ENCODE measurements at places on chromosomes 6 and 20. TPM values are rescaled to one million over a fixed set of nuclear protein-coding genes. Genes with fewer than 3 reads are reported as not detected.

GRCh38 chr6:38064431-38064830 lies 244.9 kb downstream of the ZFAND3 start:
- DNase-seq: no peak

DNA sequence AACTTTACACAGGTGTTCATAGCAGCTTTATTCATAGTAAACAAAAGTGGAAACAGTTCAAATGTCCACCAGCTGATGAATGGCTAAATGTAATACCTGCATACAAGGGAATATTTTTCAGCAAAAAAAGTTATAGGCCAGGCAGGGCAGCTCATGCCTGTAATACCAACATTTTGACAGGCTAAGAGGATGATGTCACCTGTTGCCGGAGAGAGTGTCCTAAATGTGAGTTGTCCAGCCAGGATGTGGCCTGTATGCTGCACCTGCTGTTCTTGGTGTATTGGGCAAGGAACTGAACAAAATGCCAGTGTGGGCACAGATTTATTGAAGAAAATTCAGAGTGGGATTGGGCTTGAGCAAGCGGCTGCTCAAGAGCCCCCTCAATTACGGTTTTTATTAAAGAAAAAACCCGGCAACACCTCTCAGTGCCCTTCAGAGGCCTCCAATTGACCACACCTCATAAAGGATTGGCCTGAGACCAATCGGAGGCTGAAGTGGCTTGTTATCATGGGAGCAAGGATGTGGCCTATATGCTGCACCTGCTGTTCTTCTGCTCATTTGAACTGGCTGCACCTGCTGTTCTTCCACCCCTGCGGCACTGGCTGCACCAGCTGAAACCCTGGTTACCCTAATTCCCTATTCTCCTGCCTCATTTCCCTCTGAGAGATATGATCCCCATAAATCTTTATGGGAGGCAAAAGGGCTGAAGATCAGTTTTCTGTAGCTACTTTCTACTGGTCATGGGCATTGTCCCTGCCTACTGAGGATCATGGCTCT lies 164.3 kb upstream of the PROKR2 start:
- no peak for DNase-seq

- DNase-seq: no peak
Measured at GRCh38 chr6:31720196-31720770, 1.3 kb downstream of the LY6G6C start.

DNA sequence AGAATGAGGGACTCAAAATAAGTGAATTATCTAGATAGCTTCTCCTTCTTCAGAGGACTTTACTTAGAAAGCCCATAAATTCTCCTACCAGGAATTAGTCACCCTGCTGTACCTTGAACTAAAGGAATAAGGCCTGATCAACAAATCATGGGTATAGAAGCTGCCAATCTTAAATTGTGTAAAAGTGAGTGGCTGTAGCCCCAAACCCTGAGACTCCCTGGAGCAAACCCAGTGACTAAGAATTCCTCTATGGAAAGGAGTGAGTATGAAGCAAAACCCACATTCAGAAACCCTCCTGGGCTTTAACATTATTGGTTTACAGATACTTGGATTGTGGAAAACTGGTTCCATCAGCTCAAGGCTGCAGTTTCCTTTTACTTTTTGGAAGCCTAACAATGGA lies 285.8 kb upstream of the TBX18 start:
- no peak for DNase-seq

GRCh38 chr20:51660672-51661608 lies 107.2 kb downstream of the ATP9A start:
- peak; percentile 91 for DNase-seq

GRCh38 chr20:49306903-49307620 lies 29.2 kb upstream of the ZNFX1 start:
- peak; percentile 29 for DNase-seq

- no peak for DNase-seq
Measured at GRCh38 chr20:35599776-35600120, 15.9 kb upstream of the SPAG4 start.

- DNase-seq: no peak
Measured at GRCh38 chr20:40081653-40082052, 607.4 kb downstream of the MAFB start.

DNA sequence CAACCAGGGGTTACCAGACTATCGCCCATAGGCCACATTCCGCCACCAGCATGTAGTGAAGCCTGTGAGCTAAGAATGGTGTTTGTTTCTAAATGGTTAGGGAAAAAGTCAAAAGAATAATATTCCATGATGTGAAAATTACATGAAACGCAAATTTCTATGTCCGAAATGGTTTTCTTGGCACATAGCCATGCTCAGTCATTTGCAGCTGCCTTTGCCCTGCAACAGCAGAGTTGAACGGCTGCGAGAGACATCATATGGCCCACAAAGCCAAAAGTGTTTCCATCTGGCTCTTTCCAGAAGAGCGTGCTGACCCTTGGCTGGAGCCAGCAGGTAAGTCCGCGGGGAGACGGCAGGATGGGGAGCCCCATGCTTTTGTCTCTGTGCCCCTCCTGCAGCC lies 60.7 kb downstream of the FAM120B start:
- DNase-seq: no peak

- no peak for DNase-seq
Measured at GRCh38 chr20:6492271-6493055, 275.0 kb upstream of the BMP2 start.

GRCh38 chr6:143400258-143401067 lies 50.0 kb downstream of the ADAT2 start:
- DNase-seq: no peak

- no peak for DNase-seq
Measured at GRCh38 chr20:63099456-63100173, 92.9 kb upstream of the BHLHE23 start.

GRCh38 chr20:58638467-58639181 lies 12.5 kb upstream of the STX16 start:
- DNase-seq: no peak

GRCh38 chr6:99416892-99417767 lies 8.0 kb downstream of the PNISR start:
- no peak for DNase-seq

GRCh38 chr6:15434823-15435380 lies 189.0 kb downstream of the JARID2 start:
- no peak for DNase-seq

DNA sequence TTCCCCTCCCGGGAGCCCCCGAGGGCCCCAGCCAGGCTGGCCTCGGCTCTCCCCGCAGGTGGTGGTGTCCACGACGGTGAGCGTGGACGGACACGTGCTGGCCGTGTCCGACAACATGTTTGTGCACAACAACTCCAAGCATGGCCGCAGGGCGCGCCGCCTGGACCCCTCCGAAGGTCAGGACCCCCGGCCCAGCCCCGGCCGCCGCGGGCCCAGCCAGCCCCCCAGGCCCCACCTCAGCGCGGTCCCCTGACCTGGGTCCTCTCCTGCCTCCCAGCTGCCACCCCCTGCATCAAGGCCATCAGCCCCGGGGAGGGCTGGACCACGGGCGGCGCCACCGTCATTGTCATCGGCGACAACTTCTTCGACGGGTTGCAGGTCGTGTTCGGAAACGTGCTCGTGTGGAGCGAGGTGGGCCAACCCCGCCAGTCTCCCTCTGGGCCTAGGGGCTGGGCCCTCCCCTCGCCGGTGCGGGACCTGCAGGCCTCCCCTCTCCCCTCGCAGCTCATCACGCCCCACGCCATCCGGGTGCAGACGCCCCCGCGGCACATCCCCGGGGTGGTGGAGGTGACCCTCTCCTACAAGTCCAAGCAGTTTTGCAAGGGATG lies 51.0 kb downstream of the CPXM1 start:
- no peak for DNase-seq

GRCh38 chr6:63114610-63115211 lies 96.6 kb upstream of the FKBP1C start:
- no peak for DNase-seq

GRCh38 chr6:44976677-44977641 lies 351.2 kb upstream of the RUNX2 start:
- DNase-seq: no peak

GRCh38 chr20:31606804-31607639 lies 1.9 kb downstream of the ID1 start:
- peak; percentile 82 for DNase-seq

DNA sequence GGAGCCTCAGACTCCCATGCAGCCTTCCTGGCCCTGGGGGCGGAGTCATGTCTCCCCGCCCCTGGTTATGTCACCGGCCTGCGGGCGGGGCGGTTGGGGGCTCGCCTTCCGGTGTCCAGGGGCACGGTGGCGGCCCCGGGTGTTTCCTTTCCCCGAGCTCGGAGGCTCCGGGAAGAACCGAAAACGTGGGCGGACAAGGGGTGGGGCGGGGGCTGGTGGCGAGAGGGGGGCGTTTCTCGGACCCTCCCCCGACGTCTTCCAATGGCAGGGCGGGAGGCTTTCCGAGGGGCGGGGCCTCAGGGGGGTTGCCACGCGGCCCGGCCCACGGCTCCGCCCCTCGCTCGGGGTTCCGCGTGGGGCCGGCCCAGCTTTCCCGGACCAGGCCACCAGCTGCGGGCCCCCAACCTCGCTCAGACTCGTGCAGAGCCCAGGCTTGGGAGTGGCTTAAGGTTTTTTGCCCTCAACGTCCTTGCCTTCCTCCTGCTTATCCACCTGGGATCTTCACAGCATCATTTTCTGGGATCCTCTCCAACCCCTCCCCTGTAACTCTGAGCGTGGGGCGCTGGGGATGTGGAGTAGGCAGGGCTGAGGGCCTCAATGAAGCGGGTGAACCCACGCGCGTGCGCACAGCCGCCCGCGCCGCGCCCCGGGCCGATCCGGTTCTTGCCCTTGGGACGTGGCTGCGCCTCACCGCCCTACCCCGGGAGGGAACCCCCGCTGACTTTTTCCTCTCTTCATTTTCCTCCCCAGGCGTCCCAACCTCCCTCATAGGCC lies 2.1 kb upstream of the NRN1 start:
- peak; percentile 64 for DNase-seq

GRCh38 chr6:46645265-46645664 lies 7.4 kb downstream of the CYP39A1 start:
- no peak for DNase-seq

DNA sequence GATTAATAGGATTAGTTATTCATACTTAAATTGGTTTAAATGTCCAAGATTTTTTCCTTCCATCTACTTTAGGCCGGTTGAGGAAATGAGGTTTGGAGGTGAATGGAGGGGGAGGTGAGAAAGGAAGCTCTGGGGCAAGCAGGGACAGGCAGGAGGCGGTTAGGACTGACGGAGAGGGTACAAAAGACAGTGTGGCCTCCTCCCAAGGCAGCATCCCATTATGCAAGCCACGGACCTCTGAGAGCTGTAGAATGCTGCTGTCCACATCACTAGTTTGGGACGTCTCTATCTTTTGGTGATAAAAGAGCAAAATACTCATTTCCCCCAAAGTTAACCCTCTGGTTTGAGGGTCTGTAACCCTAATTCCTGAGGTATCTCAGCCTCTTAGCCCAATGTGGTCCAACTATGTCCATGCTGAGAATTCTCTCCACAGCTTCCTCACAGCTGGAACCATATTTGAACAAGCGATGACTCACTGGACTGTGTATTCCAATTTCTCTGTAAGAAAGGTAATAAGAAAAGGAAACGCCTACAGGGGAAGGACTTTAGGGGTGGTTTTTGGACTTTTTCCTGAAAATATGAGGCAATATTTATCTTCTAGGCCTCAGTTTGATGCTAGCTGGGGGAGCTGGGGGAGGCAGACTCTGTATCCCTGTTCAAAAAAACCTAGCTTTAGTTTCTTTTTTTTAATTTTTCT lies 172.2 kb downstream of the TFAP2B start:
- peak; percentile 13 for DNase-seq

- DNase-seq: no peak
Measured at GRCh38 chr6:135182071-135183001, 1.2 kb downstream of the MYB start.

DNA sequence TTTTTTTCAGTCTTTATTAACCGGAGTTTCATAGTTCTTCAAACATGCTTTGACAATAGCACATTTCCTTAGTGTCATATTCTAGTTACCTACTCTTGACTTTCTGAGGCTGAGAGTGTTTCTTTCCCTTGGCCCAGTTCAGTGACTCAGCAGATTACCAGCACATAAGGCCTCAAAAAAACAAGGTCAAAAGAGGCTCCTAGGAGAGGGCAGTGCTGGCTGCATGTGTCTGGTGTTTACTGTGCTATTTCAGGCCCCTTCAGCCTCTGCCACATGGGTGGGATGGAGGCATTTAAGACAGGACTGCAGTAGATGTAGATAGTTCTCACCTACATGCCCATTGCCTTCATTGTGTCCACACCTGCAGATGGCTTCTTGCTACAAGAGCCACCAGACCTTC lies 198.2 kb upstream of the SSTR4 start:
- peak; percentile 22 for DNase-seq

- no peak for DNase-seq
Measured at GRCh38 chr20:41200446-41201202, 63.3 kb downstream of the PLCG1 start.

GRCh38 chr6:138509371-138509770 lies 10.1 kb upstream of the NHSL1 start:
- peak; percentile 21 for DNase-seq

- DNase-seq: no peak
Measured at GRCh38 chr20:14727485-14728150, 390.2 kb upstream of the FLRT3 start.

DNA sequence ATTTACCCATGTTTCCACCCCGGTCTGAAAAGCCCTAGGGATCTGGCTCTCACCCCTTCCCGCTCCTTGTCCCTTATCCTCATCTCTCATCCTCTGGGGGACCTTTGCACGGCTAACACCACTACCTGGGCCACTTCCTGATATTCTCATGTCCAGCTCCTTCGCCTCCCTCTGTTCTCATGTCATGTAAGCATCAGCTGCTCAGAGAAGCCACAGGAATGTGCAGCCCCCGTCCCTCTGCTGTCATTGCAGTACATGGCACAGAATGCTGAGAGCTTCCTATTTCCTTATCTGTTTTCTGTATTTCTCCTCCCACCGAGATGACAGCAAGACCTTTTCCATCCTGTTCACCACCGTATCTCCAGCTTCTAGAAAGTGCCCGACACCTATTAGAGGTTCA lies 102.4 kb downstream of the MTHFD1L start:
- no peak for DNase-seq

- DNase-seq: no peak
Measured at GRCh38 chr6:79420054-79420453, 117.2 kb downstream of the LCA5 start.

MED20 gene
- total RNA-seq: 32.0 TPM

C2 gene
- not detected for total RNA-seq

SNPH gene
- 13.9 TPM for total RNA-seq

GSTA2 gene
- not detected for total RNA-seq

EPHA7 gene
- not detected for total RNA-seq

CFAP206 gene
- total RNA-seq: 0.43 TPM

OXT gene
- not detected for total RNA-seq

ADGRB3 gene
- total RNA-seq: not detected

BHLHE23 gene
- total RNA-seq: not detected

SLCO4A1 gene
- 34.8 TPM for total RNA-seq

C20orf144 gene
- total RNA-seq: not detected

SLC16A10 gene
- 0.41 TPM for total RNA-seq

CTCFL gene
- not detected for total RNA-seq

TCF15 gene
- total RNA-seq: not detected

CDC25B gene
- 63.0 TPM for total RNA-seq

SMLR1 gene
- not detected for total RNA-seq

ISM1 gene
- not detected for total RNA-seq

YWHAB gene
- total RNA-seq: 101 TPM

TXLNB gene
- total RNA-seq: 0.17 TPM

TMEM74B gene
- total RNA-seq: 0.72 TPM

COL9A1 gene
- not detected for total RNA-seq
